ENCODE measurements at places on chromosomes 2 and 18.

GRCh38 chr18:80167331-80167730 lies 58.3 kb downstream of the ADNP2 start:
- no peak for DNase-seq

- DNase-seq = no peak
Observed at GRCh38 chr2:120438301-120439066, 92.5 kb downstream of the INHBB start.

DNA sequence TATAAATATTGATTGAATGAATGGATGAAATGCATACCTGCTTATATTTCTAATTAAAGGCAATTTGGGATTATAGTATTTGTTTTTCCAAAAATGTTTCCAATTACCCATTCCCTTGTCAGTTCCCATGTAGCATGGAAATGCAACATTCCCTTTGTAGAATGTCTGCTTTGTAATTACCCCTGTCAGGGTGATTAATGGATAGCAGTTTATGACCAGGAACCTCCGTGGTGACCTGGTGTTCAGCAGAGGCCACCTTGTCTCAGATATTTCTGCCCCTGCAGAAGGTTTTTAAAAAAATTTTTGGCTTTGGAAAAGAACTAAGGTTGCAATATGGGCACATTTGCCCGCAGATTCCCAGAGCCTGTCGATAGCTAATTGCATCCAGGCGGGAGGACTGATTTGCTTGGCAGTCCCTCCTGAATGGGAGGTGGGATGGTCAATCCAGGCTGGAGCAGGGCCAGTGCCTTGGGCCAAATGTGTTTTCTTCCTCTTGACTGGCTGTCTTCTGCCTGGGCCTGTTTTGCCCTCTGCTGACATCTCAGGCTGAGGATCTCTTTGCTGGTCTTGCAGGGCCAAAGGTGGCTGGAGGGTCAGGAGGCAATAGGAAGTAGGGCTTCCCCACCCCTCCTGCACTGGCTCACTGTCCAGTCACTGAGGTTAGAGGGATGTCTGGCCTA lies 82.1 kb downstream of the TMEM182 start:
- no peak for DNase-seq

DNA sequence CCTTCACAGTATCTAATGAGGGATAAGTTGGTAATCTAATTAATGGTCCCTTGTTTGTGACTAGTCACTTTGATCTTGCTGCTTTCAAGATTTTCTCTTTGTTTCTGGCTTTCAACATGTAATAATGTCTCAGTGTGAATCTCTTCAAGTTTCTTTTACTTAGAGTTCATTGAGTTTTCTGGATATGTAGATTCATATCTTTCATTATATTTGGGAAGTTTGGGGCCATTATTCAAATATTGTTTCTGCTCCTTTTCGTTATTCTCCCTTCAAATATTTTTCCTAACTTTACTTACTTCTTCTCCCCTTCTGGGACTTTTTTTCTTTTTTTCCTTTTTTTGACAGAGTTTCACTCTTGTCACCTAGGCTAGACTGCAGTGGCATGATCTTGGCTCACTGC lies 21.1 kb upstream of the NAPG start:
- DNase-seq = no peak

GRCh38 chr2:181054256-181054655 lies 73.9 kb downstream of the UBE2E3 start:
- DNase-seq = no peak

GRCh38 chr2:52686935-52687334 lies 1080.7 kb upstream of the CHAC2 start:
- DNase-seq = no peak

DNA sequence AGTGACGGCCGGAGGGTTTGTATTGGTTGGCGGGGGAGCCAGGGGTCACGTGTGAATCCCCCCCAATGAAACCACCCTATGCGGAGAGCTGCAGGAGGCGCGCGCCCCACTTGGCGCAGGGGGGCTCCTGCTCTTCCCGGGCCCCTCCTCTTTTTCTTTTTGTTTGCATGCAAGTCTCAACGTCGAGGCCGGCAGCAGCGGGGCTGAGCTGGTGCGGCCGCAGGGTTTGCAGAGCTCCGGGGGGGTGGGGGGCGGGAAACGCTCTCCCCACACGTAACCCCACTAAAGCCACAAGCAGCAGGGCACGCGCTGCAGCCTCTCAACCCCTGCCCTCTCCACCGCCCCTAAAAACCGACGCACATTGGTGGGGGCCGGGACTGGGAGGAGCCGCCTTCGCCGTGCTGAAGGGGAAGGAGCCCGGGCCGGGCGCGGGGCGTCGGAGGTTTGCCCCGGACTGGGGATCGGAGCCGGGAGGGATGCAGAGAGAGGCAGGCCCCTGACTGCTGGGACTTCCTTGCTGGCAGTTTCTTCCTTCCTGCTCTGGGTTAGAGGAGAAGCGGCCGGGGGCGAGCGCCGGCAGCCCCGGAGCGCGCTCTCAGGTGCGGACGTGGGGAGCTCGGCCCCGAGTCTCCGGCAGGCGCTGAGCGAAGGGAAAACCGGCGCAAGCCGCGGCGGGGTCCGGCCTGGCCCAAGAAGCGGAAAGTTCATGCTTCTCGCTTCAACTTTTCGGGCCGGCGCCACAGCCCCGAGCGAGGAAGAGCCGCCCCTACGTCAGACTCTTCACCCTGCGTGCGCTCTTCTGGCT lies 864 bp downstream of the LBH start:
- DNase-seq = peak; percentile 81

Measured in CD4-positive, alpha-beta T cell treated with Interleukin-4 for 4 hours (primary cell).